ENCODE measurements at places on chromosomes 11 and 22.

DNA sequence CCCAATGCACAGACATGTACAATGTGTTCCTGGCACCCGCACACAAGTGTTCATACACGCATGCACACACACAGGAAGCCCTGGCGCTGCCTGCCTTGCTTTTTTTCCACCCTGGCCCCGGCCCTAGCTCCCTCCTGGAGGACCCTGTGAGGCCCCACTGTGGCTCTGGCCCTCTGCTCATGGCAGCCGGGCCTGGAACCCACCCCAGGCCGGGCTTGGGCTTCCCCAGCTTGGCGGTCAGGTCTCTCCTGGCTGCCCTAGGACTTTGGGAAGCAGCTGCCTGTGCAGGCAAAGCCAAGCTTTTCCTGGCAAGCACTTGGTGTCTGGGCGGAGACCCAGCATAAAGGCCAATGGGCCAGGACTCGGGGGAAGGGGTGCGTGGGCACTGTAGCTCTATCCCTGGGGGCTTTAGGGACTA is 30.5 kb downstream of the CD82 start:
- DNase-seq = no peak

- DNase-seq = no peak
Observed at GRCh38 chr11:20770414-20770946, 101.1 kb downstream of the NELL1 start.

GRCh38 chr11:109390752-109391151 is 31.2 kb upstream of the C11orf87 start:
- no peak for DNase-seq

- DNase-seq = no peak
Observed at GRCh38 chr22:39999144-39999757, 4.5 kb downstream of the FAM83F start.

DNA sequence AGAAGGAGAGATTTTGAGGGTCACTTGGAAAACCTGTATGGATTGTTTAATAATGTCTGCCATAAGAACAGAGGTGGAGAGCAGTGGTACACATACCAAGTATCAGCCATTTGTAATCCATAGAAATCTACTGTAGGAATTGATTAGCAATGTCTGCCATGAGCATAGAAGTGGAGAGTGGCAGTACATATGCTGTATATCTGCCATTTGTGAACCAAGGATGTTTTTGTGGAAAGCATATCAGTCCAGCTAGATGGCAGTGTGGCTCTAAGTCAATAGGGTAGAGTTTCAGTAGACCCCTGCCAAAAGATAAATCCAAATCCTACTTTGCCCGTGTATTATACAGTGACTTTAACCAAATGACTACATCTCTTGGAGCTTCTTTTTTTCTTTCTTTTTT is 82.9 kb upstream of the SEZ6L start:
- DNase-seq = no peak

DNA sequence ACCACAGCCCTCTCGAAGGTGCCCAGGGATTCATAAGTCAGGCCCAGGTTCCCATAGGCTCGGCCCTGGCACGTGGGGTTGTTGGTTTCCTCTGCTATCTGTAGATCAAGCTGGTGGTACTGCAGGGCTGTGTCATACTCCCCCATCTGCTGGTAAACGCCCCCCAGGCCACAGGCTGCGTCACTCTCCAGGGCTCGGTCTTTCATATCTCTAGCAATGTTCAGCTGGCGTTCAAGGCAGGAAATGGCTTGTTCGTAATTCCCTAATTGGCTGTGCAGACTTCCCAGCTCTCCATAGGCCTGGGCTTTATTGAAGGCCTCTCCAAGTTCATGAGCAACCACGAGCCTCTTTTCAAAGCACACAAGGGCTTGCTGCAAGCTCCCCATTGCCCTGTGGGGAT is 186.4 kb upstream of the PITPNB start:
- no peak for DNase-seq

DNA sequence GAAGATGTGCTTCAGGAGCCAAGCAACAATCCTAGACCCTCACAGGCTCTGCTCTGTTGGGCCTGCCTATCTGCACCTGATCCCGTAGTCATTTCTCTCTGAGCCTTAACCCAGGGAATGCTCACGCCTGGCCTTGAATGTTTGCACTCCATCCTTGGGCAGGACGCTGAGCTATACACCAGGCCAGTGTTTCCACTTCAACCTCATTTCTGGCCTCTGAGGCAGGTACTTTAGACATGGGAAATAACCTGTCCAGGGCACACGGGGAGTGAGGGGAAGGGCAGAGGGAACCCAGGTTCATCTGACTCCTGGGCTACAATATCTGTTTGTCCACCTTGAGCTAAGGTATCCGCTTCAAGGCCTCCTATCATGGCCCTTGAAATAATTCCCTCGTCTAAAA is 9.9 kb downstream of the RSPH14 start:
- no peak for DNase-seq

DNA sequence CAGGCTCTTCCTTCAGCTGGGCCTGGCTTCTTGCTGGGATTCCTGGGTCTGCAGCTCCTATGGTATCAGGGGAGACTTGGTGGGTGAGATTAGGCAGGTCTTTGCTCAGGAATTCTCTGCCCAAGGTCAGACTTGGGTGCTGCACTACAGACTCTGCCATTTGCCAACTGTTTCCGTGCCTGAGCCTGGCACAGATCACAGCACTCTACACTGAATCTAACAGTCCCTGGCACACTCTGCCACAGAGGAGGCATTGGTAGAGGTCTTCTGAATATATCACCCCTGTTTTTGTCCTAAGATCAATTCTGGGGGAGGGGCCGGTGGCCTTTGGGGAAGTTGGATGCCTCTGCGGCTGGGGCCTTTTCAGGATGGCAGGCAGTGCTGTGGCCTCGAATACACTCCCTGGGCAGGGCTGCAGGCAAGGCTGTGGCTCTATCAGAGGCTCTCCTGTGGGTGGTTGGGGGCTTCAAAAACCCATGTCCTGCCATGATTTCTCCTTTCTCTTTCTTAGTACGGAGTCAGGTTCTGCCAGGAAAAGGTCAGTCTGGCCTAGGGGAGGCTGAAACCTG is 115.0 kb upstream of the NARS2 start:
- DNase-seq = no peak

DNA sequence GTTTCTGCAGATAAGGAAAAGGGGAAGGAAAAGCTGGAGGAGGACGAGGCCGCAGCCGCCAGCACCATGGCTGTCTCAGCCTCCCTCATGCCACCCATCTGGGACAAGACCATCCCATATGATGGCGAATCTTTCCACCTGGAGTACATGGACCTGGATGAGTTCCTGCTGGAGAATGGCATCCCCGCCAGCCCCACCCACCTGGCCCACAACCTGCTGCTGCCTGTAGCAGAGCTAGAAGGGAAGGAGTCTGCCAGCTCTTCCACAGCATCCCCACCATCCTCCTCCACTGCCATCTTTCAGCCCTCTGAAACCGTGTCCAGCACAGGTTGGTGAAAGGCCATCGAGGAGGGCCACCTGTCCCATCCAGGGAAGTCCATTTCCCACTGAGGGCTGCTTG is 5.6 kb downstream of the TEF start:
- DNase-seq = no peak

DNA sequence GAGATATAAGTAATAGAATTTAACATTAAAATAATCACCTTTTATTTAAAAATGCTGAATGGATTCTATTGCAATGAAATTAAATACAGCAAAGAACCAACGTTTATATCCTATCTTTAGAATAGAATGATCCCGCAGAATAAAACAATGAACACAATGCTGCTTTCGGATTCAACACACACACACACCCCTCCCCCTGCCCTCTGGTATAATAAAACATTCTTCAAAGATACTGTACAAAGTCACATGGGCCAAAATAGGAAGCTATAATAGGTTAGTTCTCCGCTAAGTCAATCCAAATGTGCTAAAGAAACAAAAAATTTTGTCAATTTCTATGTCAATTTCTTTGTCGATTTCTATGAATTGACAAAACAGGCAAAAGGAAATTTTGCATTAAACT is 47.1 kb downstream of the TMEM123 start:
- DNase-seq = no peak

GRCh38 chr22:25997886-25998775 is 171.1 kb upstream of the SEZ6L start:
- DNase-seq = no peak

GRCh38 chr11:111344032-111344431 is 35.0 kb downstream of the POU2AF1 start:
- DNase-seq = no peak

GRCh38 chr11:69796063-69796462 is 20.9 kb upstream of the FGF4 start:
- no peak for DNase-seq

- no peak for DNase-seq
Observed at GRCh38 chr22:29206372-29207242, 911 bp downstream of the EMID1 start.

DNA sequence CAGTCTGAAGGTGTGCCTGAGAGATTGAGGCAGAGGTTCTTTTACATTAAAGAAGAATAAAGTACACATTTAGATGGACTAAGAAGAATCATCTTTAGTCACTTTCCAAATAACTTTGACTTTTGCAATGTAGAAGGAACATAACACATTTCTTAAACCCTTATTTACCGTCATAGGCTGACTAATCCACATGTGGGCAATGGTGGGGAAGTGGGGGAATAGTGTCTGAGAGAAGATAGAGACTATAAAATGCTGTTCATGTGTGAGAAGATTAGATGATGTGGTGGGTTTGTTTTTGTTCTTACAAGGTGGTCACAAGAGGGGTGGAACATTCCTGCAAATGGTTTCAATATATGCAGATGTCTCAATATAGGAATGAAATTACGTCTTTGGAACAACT is 1.8 kb downstream of the MS4A4A start:
- no peak for DNase-seq

GRCh38 chr11:67465189-67465510 is 3.9 kb downstream of the TMEM134 start:
- no peak for DNase-seq

DNA sequence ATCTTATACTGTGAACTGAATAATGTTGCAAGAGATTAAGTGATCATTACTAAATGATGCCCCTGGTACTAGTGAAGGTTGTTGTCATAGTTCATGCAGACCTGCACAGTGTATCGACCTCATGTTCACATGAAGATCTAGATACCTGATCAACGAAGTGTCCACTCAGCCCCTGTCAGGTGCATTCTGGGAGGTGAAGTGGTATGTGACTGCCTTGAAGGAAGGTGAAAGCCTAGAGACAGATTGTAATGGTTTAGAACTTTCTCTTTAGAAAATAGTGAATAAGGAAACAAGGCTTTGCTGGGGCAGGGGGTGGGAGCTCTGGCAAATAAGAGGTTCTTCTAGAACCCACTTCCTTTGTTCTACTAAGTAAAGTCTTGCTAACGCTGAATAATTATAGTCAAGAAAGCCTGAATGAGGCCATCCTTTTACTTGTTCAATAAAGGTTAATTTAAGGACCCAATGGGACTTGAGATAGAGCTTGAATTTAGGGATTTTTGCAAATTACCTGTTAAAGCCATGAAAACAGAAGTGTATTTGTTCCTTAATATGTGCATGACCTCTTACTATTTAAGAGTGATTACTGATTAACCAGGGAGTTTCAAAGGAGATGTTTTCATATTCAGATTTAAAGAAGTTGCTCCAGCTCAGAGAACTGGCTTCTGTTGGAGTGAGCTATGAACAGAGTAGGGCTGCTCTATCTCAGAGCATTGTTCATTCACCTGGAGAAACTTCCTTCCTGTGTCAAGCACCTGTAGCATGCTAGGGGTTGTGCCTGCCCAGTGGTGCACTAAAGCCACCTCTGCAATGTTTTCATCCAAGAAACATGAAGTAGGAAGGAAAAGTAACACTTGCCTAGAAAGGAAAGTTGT is 45.3 kb downstream of the C22orf31 start:
- DNase-seq = no peak

- no peak for DNase-seq
Observed at GRCh38 chr11:12540913-12541582, 133.2 kb upstream of the TEAD1 start.

GRCh38 chr11:12792018-12792417 is 117.8 kb downstream of the TEAD1 start:
- DNase-seq = no peak

- no peak for DNase-seq
Observed at GRCh38 chr11:8049084-8049483, 31.9 kb upstream of the TUB start.

- DNase-seq = no peak
Observed at GRCh38 chr11:93295921-93296575, 34.5 kb upstream of the DEUP1 start.

GRCh38 chr11:5037926-5038325 is 8.4 kb upstream of the OR52J3 start:
- DNase-seq = no peak

GRCh38 chr22:22942511-22943329 is 55.1 kb downstream of the IGLL5 start:
- DNase-seq = peak; percentile 78

DNA sequence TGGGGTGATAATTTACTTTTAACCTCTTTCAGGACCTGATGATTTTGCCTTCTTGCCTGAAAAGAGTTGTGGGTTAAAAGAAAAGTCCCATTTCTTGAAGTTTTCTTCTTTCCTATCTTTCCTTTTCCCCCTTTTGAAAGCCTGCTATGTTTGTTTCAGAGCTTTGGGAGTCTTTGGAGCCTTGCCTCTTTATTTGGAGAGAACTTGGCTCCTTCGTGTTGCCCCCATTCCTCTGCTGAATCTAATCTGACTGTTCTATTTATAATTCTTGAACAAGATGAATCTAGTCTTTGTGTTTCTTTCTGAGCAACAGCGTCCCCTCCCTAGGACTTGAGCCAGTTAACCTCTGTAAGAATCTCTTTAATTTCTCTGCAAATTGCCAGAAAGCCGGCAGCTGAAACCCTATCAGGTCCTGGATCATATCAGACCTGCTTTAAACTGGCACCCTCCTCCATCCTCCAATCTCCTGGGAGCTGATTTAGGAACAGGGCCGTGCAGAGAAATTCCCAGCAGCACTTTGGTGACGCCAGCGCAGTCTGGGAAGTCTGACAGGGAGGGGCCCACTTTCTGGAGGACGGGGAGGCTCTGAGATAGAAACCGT is 289.1 kb upstream of the SORL1-AS1 start:
- no peak for DNase-seq

- DNase-seq = no peak
Observed at GRCh38 chr22:39745789-39746188, 147.8 kb downstream of the ENTHD1 start.

DNA sequence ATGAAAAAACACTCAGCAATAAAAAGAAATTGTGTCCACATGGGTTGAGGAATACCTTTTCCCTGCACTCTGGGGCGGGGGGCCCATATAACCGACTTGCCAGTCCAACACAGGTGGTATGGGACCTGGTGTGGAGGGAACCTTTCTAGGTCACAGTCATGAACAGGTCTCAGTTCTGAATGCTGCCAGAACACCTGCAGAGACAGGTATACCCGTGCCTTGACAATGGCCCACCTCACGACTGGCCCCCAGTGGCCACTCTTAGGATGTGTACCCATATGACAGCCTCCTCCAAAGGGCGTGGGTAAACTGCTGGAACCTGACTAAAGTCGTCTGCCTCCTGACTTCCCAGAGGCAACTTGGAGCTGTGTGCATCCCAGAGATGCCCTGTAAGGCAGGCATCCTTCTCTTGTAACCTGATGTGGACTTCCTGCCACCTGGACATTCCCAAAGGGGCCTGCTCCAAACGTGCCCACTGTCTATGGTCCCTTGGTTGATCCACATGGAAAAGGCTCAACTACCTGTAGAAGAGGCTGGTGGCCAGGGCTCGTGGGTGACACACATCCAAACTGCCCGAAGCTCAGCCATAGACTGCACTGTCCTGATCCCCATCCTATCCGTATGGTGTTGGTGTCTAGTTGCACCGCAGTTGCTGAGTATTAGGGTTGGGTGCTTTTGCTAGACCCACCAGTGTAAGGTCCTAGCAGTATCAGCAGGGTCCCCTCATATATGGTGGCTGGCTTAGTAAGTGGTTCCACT is 859.3 kb downstream of the BRD1 start:
- DNase-seq = peak; percentile 7

Measured in stimulated activated CD4-positive, alpha-beta T cell treated with anti-CD3 and anti-CD28 coated beads, Interleukin-1b, Interleukin-23, amount 100 ng/mL, for 48 hours (primary cell).